ENCODE measurements at places on chromosomes 4 and X. TPM values are rescaled to one million over a fixed set of nuclear protein-coding genes. Genes with fewer than 3 reads are reported as not detected.
A peak's percentile ranks its signal among the peaks of the same experiment; 100 is the strongest.

Gene SAGE1
- total RNA-seq, result not detected

Gene BEX1
- 2.6 TPM for total RNA-seq

Gene CTAG2
- not detected for total RNA-seq

Gene UGT2A1
- not detected for total RNA-seq

Gene FAM156A
- total RNA-seq, result 14.5 TPM

Gene MAD2L1
- 1.3 TPM for total RNA-seq

Gene RNF113A
- total RNA-seq, result 14.9 TPM

Gene TLR10
- 0.17 TPM for total RNA-seq

Gene PPP2R2C
- total RNA-seq, result 0.50 TPM

Gene IL15
- total RNA-seq, result 5.0 TPM

DNA sequence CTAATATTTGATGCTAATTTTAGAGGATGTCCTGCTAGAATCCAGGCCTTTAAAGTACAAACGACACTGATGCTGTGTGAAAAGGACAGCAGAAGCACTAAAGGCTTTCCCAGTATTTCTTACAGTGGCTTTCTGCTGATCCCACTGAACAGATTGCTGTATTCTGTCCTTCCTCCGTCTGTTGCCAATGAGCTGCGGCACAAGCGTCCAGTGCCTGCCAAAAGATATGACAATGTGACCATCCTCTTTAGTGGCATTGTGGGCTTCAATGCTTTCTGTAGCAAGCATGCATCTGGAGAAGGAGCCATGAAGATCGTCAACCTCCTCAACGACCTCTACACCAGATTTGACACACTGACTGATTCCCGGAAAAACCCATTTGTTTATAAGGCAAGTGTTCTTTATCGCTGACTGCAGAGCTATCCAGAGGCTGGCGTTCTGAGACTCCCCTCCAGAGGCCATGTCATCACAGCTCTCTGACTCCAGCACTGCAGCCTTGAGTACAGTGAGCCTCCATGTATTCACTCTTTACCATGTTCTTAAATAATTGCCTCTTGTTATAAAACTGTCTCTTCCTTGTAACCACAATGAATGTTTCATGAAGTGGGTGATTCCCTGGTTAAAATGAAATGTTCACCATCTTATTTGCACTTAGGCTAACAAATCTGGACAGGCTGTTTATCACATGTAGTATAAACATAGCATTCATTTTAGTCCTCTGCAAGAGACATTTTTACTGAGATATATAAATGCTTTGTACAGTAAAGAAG, 43.6 kb downstream of the GUCY1B1 start:
- DNase-seq, result no peak

DNA sequence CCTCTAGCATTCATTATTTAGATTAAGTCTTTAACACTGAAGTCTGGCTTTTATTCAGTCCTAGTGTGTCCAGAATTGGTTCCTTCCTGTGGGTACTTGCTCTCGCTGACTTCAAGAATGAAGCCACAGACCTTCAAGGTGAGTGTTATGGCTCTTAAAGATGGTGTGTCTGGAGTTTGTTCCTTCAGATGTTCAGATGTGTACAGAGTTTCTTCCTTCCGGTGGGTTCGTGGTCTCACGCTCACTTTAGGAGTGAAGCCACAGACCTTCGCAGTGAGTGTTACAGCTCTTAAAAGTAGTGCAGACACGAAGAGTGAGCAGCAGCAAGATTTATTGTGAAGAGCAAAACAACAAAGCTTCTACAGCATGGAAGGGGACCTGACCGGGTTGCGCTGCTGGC, 860.6 kb downstream of the STIM2 start:
- no peak for DNase-seq

DNA sequence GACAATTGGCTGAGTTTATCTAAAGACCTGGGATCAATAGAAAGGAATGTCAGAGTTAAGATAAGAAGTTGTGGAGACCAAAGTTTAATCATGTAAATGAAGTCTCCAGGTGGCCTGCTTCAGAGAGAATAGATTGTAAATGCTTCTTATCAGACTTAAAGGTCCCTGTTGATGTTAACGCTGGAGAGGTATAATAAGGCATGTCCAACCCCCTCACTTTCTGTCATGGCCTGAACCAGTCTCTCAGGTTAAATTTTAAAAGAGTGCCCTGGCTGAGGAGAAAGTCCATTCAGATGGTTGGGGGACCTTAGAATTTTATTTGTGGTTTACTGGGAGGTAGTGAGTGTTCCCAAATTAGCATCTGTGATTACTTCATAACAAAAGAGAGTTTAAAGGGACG, 86.7 kb downstream of the AKAP4 start:
- no peak for DNase-seq

- DNase-seq, result no peak
Measured at GRCh38 chrX:331151-331824, 12.7 kb upstream of the GTPBP6 start.

DNA sequence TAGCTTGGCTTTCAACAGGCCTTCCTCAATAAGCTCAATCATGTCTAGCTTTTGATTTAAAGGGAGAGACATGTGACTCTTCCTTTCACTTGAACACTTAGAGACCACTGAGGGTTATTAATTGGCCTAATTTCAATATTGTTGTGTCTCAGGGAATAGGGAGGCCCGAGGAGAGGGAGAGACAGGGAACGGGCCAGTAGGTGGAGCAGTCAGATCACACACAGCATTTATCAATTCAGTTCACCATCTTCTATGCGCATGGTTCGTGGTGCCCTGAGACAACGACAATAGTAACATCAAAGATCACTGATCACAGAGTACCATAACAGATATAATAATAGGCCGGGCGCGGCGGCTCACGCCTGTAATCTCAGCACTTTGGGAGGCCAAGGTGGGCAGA, 17.8 kb downstream of the ZNF81 start:
- DNase-seq, result no peak

DNA sequence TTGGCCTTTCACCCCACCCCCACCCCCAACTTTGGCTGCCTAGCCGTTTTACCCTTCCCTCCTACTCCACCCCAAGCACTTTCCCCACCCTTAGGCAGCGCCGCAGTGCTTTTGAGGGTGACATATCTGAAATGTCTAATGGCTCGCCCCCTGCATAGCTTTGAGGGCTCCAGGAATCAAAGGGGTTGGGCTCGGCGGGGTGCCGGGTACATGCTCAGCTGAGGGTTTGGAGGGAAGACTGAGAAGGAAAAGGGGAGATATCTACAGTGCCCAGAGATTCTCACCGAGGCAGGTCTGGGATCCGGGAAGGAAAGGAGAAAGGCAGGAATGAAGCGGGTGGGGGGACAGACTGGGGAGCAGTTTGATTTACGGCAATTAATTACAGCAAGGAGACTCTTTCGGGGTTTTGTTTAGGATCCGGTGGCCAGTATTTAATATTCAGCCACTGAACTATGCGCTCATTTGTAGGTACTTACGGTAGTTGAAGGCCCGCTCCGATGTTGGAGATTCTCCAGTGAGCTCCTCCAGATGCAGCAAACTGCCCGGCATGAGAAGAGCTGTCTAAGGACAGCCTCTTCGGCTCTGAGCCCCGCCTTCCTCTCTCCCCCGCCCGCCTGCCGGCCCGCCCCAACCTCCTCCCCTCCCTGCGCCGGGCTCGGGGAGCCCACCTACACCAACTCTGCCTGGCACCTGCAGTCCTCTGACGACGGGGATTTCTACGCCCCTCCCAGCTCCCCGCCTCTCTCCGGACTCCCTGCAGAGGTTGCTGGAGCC, at the start of gene IGSF1:
IGSF1 (minus strand) TSS at position 569 of the 774 bp plus-strand sequence. CDS start 2,632 bp downstream, outside the sequence.
- no peak for DNase-seq

DNA sequence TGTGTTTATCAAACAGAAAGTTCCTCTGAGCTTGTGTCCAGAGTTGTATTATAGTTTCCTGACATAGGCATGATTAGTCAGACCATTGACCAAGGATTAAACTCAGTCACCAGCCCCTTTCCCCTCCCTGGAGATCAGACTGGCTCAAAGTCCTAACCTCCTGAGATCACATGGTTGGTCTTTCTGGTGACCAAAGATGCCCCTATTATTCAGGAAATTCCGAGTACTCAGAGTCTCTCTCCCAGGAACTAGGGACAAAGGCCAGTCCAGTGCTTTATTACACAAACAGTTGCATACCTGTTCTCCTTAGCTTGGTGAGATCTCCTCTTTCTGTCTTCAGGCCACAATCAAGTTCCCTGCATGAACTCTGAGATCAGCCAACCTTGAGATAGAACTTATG, 14.5 kb upstream of the ENPP6 start:
- peak; percentile 84 for DNase-seq

DNA sequence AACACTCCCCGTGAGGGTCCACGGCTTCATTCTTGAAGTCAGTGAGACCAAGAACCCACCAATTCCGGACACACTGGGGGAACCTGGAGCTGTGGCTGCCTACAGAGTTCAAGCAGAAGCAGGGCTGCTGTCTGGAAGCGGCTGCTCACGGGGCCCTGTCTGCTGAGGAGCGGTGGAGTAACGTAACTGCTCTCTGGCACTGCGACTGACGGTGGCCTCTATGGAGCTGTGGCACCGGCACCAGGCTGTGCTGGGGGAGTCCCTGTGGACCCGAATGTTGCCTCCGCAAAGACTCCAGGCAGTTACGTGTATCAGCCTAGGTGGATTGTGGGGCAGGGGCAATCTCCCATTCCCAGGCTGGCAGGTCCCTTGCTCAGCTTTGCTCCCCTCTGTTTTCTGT, 703.3 kb upstream of the FRG1 start:
- DNase-seq, result no peak

- DNase-seq, result no peak
Measured at GRCh38 chr4:2360396-2360730, 58.1 kb downstream of the ZFYVE28 start.

- no peak for DNase-seq
Measured at GRCh38 chr4:169998981-169999380, 27.2 kb downstream of the MFAP3L start.

DNA sequence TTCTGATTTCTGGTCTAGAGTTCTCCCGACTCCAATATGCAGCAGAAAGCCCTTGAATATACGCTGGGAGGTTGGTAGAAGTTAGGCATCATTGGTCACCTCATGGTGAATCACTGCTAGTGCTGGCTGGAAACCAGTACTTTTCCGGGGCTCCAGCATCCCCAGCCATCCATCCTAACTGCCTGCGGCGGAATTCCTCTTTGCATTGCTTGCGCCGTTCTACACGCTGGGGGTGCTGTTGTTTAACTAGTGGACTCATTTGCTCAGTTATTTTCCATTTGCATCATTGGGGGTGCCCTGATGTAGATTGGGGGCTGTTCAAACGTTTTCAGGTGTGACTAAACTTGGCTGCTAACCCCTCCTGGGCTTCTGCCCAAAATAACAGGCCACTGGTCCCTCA, 23.3 kb upstream of the GPR50 start:
- DNase-seq, result no peak

DNA sequence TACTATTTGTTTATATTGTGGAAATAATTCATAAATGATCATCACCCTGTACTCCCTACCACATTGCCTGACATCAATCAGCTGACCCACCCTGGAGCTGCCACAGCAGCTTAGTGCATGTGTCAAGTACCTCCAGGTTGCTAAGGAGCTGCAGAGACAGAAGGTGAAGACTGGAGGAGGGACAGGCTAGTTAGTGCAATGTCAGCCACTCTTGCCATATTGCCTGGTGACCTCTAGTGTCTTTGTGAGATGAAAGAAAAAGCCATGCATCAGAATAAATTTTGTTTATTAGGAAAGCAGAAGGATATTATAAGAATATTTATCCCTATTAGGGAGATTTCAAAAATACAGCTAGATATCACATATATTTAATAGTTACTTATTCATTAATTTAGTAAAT, 243.9 kb upstream of the FAT4 start:
- no peak for DNase-seq

DNA sequence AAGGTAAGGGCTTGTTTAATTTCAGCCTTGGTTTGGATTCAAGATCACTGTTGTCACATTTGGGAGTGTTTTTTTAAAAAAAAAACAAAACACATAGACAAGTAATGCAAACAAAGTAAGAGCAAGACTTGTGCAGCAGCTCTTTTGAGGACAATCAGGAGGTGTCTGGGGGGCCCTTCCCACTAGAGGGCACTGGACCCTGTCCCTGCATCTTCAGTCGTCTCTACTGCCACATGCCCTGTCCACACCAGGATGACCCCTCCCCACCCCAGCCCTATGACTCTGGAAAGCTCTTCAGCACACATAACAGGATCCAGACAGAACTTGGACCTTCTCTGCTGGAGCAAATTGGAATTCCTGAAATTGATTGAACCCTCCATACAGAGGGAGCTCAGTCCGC, 71.0 kb downstream of the USP46 start:
- peak; percentile 74 for DNase-seq

DNA sequence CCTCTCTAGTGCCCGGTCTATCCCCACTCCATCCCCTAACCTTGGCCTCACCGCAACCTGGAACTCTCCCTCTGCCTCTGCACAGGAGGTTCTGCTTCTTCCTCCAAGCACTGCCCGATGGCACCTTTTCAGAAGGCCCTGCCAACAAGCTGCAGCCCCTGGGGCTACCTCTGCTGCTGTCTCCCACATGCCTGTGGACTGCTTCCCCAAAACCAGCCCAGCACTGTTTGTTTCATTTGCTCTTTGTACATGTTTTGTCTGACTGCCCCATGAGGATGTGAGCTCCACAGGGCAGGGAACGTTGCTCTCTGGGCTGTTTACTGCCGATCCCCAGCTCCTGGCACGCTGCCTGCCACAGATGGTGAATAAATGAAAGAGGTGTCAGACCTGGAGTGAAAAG, 85.4 kb downstream of the INTS6L start:
- DNase-seq, result no peak

DNA sequence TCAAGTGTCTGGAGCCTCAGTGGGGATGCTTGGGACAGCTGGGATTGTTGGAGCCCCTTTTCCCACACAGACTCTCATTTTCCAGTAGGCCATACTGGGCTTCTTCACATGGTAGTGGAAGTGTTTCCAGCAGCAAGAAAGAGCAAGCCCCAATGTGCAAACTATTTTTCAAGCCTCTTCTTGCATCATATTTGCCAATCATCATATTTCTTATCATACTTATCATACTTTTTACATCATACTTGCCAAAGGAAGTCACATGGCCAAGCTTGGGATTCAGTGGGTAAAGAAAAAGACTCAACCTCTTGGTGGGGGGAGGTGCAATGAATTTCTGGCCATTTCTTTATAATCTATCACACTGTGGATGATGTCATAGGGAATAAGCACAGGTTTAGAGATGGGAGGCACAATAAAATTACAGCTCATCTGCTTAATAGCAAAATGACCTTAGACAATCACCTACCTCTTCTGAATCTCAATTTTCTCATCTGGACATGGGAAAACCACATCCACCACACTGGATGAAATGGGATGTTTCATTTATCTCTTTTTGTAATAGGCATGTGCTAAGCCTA, 174.2 kb downstream of the MID1IP1 start:
- no peak for DNase-seq

DNA sequence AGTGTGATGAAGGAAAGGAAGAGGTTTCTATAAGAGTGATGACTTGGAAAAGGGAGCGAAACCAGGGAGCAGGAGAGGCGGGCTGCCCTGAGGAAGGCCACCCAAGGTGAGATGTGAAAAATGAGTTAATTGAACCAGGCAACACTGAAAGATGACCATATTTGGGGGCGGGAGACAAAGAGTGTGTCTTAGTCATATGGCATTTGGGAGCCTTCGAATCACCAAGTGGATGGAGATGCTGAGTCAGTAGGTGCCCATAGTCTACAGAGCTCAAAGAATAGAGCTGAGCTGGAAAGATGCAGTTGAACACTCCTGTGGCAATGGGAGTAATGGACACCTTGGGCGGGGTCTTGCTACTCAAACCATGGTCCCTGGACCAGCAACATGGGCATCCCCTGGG, 8.3 kb upstream of the TLR8 start:
- no peak for DNase-seq

Measured in esophagus muscularis mucosa (tissue), 4 donors.